CD8-positive, alpha-beta T cell (primary cell): ENCODE measurements at places on chromosomes 4 and X.
A peak's percentile ranks its signal among the peaks of the same experiment; 100 is the strongest.

- peak; percentile 60 for DNase-seq
These were observed 54.5 kb upstream of the BCOR start for GRCh38 chrX:40152173-40152711.

GRCh38 chrX:13120017-13120416 is 75.6 kb upstream of the FAM9C start:
- DNase-seq = no peak

DNA sequence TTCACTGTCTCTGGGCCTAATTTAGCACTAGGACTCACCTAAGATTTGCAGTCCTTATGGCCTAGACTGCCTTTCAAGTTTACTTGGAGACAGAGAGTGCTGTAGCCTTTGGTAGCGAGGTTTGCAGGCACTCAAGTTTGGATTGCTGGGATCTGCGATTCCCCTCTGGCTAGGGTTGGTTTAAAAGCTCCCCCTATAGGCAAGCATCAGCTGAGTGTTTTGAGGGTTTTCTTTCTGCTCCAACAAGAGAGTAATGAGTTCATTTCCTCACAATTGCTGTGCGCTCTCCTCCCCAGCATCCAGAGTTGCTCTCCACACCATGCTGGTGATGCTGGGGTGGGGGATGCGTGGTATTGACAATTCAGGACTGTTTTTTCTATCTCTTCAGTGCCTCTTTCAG is 206.9 kb downstream of the GLUD2 start:
- no peak for DNase-seq

DNA sequence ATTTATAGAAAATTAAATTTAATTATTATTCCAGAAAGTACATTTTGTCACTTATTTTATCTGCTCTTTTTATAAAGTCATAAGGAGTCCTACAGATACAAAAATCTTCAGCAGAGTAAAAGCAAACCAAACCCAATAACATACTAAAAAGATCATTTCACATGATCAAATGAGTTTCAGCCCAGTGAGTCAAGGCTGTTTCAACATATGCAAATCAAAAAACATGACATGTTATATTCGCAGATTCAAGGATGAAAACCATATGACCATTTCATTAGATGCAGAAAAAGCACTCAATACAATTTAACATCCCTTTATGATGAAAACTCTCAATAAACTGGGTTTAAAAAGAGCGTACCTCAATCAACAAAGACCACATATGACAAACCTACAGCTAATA is 214.3 kb downstream of the FAT4 start:
- no peak for DNase-seq

DNA sequence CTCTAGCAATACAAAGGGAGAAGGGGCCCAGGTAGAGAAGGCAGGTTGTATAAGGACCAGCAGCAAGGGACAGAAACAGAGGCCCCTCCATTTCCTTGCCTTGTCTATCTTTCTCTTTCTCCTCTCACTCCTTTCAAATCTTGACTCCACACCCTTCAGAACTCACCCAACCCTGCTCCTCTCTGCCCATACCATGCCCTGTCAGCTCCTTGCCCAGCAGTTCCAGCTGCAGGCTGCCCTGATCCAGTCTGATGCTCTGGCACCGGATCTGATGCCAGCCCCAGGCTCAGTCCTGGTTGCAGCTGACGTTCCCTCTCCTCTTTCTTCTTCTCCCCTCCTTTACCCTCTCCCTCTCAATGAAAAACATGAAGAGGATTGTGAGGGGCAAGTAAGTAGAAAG is 291.2 kb downstream of the FBXW7 start:
- DNase-seq = no peak

DNA sequence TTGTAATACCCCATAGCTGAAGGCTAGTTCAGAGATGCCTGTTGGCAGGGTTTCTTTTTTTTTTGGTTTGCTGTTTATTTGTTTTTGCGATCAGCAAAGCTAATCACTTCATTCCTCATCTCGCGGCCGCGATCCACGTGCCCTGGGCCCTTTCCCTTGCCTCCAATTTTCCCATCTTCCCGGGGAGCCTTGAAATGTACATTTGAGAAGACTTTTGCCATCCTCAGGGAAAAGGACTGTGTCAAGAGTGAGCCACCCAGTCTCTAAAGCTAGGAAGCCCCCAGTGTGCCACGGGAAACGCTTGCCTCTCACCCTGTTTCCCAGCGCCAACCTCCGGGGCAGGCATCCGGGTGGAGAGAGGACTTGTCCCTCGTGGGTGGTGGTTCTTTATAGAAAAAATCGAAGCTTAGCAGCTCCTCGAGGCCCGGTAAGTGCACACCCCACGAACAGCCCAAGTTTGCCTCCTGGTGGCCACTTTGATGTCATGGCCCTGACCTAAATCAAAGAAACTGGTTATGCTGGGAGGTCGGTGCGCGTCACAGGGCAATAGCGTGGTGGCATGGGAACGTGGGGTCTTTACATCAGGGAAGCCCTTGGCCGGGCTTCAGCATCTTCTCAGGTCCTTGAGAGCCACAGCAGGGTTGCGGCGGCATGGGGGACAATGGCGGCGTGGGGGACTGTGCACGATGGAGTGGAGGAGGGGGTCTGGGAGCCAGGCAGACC is 42.0 kb downstream of the MAP7D3 start:
- peak; percentile 51 for DNase-seq
